Nucleus accumbens (tissue), 56 donors: ENCODE measurements at places on chromosomes 11 and 22.

DNA sequence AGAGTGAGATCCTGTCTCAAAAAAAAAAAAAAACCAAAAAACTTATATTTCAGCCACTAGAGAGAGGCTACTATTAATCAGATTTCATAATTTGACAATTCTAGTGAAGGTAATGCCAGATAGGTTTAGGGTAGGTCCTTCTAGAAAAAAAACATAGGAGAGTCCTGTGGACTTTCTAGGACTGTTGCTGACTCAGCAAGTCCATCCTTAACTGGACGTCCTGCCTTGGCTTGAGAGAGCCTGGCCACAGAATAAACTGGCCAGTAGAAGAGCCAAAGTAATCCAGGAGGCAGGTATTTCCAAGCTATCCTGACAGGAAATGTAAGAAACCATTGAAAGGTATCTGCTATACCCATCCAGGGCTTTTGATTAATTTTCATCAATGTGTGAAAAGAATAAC, 64.6 kb downstream of the TRIM44 start:
- no peak for DNase-seq

GRCh38 chr11:32109592-32109991, 18.7 kb downstream of the RCN1 start:
- DNase-seq, result no peak

- DNase-seq, result no peak
These were observed 132.7 kb downstream of the CASP12 start for GRCh38 chr11:104765401-104766095.

- DNase-seq, result no peak
These were observed 244.1 kb downstream of the MN1 start for GRCh38 chr22:27557286-27558008.
